ENCODE measurements at places on chromosomes 13 and 19.
A peak's percentile ranks its signal among the peaks of the same experiment; 100 is the strongest.

DNA sequence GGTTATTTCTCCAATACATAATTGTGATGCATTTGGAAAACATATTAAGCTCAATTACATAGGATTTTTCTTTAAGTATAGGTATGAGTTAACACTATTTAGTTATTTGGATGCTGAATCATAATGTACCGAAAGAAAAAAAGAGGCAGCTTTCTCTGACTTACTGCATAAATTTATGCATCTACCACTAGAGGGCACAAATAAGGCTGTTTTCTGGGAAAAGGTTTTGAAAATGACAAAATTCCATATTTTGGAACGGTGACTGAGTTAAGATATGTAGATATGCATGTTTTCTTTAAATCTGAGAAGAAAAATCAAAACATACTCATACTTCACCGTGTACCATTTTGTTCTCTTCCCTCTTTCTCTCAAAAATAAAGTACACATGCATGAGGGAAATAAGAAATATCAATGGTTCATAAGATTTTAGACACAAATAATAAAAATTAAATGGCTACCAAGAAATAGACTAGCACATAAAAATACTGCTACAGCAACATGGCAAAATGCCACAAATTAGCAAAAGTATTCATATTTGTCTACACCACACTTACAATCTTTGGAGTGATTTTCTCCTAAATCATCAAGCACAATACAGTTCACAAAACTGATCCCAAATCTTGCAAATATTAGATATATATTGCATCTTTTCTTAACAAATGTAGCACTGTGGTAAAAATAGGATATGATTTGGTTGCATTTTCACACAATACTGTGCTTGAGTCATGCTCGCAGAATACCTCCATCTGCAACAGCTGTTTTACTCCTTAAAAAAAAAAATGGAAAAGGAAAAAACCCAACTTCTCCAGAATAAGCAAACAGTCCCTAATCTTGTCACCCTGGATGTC is 260.0 kb downstream of the FGF14 start:
- no peak for DNase-seq

- no peak for DNase-seq
These were observed 16.0 kb upstream of the EIF3G start for GRCh38 chr19:10135551-10136334.

DNA sequence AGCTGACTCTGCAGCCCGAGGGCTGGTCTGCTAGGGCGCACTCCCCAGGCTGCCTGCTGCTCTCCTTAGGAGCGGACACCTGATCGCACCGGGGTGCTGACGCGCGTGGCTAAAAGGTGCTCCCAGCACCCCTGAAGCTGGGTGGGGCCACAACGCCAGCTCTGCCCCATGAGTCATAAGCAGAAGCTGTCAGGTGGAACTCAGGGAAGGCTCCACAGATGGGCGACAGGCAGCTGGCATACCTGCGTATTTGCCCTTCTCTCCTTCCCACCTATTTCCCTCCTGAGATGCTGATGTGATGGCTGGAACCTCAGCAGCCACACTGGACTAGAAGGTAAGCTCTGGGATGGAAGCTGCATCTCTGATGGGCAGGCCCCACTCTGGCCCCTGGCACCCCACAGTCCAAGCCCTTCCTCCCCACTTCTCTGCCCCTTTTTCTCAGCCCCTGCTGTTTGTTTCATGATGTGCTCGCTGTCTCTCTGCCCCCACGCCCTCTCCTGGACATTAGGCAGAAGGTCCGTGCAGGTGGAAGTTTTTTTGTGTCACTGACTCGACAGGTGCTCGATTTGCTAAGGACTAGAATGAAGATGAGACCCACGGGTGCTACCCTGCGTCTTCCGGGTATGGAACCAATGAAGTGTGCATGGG is 30.3 kb upstream of the CACTIN start:
- no peak for DNase-seq

DNA sequence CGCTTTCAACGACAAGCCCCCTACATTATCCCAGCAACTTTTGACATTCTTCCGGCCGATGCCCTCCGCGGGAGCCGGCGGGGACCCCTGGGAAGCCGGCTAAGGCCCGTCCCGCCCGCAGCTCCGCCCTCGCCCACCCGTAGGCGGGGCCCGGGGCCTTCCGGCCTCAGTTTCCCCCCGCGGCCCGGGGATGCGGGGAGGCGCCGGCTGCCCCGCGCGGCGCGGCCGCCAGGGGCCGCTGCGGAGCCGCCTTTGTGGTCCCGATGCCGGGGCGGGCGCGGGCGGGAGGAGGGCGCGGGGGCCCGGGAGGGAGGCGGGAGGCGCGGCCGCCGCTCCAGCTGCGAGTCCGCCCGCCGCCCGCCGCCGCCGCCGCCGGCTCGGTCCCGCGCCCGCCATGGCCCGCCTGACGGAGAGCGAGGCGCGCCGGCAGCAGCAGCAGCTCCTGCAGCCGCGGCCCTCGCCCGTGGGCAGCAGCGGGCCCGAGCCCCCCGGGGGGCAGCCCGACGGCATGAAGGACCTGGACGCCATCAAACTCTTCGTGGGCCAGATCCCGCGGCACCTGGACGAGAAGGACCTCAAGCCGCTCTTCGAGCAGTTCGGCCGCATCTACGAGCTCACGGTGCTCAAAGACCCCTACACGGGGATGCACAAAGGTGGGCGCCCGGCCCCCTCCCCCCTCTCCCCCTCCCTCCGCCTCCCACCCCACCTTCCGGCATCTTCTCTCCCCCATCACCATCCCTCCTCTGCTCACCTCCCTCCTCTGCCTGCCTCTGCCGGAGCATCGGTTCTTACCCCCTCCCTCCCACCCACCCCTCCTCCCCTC is at the start of gene CELF5:
Gene CELF5 (plus strand): TSS at position 316 of the 823 bp plus-strand sequence. CDS start 79 bp downstream, at position 395.
- DNase-seq: peak; percentile 85

DNA sequence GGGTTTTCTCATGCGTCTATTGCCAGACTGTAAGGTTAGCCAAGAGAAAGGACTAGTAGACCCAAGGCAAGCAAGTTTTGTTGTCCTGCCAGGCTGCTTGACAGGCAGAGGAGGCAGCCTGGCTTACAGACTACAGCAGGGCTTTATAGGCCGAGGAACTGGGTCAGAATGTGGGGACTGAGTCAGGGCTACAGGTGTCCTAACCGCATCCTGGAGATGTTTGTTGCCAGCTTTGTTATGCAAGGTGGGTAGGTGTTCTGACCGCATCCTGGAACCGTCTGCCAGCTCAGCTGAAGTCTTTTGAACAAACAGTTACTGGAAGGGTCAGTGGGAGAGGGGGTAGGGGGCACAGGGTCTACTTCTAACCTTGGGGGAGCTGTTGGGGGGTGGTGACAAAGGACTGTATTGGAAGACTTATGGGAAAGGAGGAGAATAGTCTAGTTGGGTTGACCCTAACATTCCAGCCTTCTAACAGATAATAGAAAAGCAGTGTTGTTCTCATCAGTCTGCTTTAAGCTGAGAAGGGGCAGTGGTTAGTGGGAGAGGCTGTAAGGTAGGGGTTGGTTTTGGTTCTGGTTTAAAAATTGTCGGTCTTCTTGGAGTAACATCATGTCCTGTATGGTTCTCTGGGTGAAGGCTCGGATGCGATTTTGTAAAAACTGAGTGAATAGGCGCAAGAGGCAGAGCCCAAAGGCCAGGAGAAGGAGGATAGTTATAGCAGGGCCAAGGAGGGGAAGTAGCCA is 913.8 kb upstream of the SLITRK5 start:
- DNase-seq: peak; percentile 72

DNA sequence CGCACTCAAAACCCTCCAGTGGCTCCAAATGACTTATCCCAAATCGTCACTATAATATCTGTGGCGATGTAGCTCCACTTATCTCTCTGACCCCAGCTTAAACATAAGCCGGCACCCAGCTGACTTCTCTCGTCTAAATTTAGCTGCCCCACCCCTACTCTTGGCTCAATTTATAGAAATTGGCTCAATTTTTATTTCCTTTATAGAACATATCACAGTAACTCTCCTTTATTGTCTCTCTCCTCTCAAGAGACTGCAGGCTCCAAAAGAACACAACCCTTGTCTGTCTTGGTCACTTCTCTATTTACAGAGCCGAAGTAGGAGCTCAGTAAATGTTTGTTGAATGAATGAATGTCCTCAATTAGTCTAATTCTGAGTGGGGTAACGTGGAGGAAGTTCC is 805 bp downstream of the ZNF784 start:
- no peak for DNase-seq

GRCh38 chr13:99055281-99055680 is 77.4 kb upstream of the DOCK9 start:
- DNase-seq: no peak

DNA sequence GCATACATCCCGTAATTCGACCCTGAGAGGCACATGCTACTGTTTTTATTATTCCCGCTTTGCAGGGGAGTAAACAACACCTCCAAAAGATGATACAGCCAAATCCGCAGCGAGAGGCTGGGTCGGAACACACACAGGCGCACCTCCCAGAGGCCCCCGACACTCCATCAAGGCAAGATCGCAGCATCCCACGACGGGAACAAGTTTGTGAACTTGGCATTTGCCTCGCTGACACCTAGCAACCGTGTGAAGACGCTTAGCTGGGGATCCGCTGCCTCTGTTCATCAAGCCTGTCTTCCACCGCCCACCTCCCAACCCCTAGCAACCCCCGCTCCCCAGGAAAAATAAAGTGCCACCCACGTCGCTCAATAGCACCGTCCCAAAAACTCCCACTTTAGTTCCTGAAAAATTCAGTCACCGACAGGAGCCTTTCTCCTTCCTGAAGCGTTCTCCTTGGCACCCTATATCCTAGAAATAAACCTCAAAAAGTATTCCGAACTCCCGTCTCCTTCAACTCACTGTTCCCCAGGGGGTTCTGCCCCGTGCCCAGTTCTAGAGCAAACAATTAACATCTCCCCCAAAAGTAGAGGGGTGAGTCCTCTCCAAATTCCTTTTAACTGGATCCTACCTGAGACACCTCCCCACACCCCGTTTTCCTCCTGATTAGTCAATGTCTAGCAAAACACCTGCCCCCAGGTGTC is 1.7 kb downstream of the GNG7 start:
- no peak for DNase-seq

DNA sequence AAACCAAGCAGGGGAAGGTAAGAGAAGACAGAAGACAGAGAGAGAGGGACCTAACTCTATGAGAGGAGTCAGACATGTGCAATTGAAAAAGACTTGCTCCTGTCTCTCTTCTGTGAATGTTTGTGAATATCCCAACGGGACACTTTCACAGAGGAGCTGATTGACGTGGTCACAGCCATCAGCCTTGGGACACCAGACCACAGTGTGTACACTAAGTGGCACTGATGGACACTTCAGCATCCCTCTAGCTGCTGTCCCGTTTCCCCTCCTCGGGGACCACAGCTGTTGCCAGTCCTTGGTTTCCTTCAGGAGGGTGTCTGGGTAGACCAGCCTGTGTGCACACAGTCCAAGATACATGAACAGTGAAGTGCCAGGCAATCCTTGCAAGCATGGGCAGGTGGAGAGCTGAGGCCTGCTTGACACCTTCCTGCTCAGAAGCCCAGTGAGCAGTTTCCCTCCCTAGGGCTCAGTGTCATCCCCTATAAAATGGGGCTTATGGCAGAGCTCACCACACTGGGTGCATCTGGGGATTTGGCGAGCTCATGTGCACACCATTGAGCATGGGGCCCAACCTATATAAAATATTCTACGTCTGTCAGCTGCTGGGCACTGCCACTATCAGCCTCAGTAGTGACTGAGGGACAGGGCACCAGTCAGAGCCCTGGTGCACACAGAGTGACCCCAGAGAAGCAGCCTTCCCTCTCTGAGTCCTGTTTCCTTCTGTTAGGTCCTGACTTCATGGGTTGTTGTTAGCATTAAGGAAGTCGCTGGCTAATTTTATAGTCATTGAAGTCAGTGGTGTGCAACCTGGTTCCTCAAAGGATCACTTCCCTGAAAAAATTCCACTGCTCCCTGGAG is 4.3 kb upstream of the USF2 start:
- peak; percentile 39 for DNase-seq

GRCh38 chr19:55681131-55682092 is 6.4 kb downstream of the EPN1 start:
- no peak for DNase-seq
